Activated CD4-positive, alpha-beta T cell treated with anti-CD3 and anti-CD28 coated beads, Interleukin-2, amount 50 U/mL, for 1 hour (primary cell): ENCODE measurements at places on chromosomes 7 and 10.

GRCh38 chr10:110141185-110141584, 66.2 kb upstream of the MXI1 start:
- DNase-seq, result no peak

DNA sequence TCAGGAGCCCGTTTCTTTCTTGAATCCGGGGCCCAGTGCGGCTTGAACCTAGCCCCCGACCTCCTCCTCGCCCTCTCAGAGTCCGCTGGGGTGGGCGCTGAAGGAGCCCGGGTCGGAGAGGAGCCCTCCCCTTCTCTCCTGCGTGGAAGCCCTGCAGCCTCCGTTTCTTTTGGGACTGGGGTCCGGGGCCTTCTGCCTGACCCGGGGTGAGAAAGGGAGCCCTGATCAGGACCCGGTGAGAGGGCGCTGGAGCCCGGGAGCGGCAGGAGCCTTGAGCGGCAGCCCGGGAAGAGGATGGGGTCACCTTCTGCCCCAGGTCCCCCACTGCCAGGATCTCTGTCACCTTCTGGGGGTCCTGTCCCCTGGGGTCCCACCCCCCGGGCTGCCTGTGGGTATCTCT, 162.3 kb downstream of the ZNF33B start:
- no peak for DNase-seq

- no peak for DNase-seq
Observed at GRCh38 chr7:2245883-2246675, 4.1 kb downstream of the NUDT1 start.

GRCh38 chr10:128071417-128071782, 54.8 kb downstream of the MKI67 start:
- DNase-seq, result no peak

GRCh38 chr10:95035332-95036295, 33.7 kb downstream of the CYP2C8 start:
- no peak for DNase-seq

DNA sequence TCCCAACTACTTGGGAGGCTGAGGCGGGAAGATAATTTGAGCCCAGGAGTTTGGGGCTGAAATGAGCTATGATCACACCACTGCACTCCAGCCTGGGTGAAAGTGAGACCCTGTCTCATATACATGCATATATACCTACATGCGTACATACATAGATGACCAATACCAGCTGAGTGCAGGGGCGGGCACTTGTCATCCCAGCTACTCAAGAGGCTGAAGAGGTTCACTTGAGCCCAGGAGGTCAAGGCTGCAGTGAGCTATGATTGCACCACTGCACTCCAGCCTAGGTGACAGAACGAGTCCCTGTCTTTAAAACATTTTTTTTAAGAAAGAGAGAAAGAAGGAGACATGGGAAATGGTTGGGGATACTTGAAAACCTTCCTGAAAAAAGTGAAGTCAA, 17.4 kb upstream of the PROSER2 start:
- no peak for DNase-seq

GRCh38 chr7:48139459-48139858, 31.8 kb upstream of the ABCA13 start:
- DNase-seq, result no peak

GRCh38 chr7:19871102-19871501, 97.7 kb upstream of the TMEM196 start:
- no peak for DNase-seq

GRCh38 chr7:145156834-145157233, 321.0 kb upstream of the TPK1 start:
- no peak for DNase-seq

- DNase-seq, result peak; percentile 47
Observed at GRCh38 chr10:49398000-49398861, 2.3 kb upstream of the DRGX start.

DNA sequence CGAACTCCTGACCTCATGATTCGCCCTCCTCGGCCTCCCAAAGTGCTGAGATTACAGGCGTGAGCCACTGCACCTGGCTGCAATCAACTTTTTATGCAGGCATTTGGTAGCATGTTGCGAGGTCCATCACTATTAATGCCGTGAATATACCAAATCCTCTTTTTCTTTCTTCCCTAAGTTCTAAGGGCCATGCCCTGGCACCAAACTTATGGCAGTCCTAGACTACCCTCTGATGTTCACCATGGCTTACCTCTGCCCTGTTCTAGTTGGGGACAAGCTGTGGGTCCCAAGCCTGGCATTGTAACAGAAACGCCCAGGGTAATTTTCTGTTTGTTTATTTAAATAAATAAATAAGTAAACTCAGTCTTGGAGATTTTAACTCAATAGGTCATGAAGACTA, 13.3 kb downstream of the PRSS2 start:
- DNase-seq, result no peak

GRCh38 chr10:97128516-97129154, 57.1 kb downstream of the SLIT1 start:
- no peak for DNase-seq

DNA sequence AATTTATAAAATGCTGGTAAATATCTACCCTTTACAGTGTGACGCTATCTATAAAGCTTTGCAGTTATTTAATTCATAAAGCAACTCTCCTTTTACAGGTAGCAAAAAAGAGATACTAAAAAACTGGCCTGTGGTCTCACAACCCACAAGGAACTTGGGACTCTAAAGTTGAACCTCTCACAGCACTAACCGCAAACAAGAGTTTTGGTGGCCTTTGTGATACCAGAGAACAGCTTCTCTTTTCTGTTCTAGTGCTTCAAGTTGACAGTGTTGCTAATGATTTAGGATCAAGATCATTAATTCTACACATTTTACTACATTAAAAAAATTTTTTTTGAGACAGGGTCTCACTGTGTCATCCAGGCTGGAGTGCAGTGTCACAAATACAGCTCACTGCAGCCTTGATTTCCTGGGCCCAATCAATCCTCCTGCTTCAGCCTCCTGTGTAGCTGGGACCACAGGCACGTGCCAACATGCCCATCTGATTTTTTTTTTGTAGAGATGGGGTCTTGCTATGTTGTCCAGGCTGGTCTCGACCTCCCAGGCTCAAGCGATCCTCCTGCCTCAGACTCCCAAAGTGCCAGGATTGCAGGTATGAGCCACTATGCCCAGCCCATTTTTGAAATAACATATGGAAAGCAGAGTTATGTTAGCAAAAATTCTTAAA, 56.0 kb upstream of the ST8SIA6 start:
- DNase-seq, result no peak
